ENCODE measurements at places on chromosomes 2 and 18. TPM values are rescaled to one million over a fixed set of nuclear protein-coding genes. Genes with fewer than 3 reads are reported as not detected.

Gene DLX1
- total RNA-seq = not detected

Gene ACMSD
- not detected for total RNA-seq

Gene SYT4
- total RNA-seq = not detected

Gene IL36A
- total RNA-seq = not detected

Gene CHPF
- 23.2 TPM for total RNA-seq

Gene NT5C1B
- total RNA-seq = not detected

Gene TYMS
- total RNA-seq = 6.4 TPM

Gene DAPL1
- not detected for total RNA-seq

Gene ALLC
- total RNA-seq = not detected

Gene CRYBA2
- total RNA-seq = not detected

Gene ZNF396
- total RNA-seq = 4.4 TPM

Gene REG1A
- not detected for total RNA-seq

Gene EDAR
- total RNA-seq = 0.12 TPM

Gene IL36G
- not detected for total RNA-seq

Measured in lower lobe of right lung (tissue), 2 donors.